ENCODE measurements at places on chromosomes 5 and 9.
A peak's percentile ranks its signal among the peaks of the same experiment; 100 is the strongest.

DNA sequence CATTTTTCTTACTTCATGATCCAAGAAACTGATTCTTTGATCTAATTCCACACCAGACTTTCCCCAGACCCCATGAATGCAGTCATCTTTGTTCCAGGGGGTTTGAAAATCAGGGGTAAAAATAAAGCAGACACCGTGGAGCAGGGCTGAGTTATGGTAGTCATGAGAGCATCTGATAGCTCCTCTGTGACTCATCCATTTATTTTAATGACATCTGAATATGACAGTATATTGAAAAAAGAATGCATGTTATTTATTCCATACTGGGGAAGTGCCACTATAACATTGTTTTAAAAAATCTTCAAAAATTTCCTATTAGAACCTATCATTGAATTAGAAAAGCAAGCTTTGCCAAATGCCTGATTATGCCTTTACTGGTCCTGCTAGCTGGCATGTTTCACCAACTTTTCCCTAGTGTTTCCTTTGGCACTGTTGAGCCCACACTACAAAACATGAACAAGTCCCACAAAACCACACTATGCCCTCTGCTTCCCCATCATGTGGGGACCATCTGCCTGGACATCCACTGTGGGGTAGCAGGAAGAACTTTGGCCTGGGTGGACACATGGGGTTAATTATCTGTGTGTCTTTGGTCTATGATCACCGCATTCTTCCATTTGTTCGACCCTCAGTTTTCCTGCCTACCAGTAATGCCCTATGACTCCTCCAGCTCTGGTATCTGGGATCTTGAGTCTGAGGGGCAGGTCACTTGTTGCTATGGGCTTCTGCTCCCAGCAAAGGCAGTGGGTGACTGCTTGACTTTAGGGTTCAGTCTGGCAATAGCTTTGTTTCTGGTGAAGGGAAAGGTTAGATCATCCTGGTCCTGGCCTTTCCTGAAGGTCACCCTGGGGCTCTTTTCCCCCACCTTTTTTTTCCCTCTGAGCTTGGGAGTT is 82.7 kb upstream of the PANK3 start:
- DNase-seq = no peak

DNA sequence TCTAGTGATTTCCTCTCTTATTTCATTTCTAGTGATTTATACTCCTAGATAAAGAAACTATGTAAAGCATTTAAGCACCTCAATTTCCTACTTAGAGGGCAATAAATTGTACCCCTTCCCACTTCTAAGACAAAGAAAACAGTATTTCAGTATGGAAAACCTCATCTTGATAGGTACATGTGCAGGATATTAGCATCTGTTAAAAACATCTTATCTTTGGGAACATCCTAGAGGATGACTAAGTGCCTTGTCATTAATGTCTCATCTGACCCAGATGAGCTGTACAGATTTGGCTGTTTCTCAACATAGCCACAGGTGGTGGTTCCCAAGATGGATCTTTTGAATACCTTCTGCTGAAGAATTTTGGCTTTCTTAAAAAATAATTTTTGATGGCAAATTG is 5.7 kb downstream of the MEGF10 start:
- no peak for DNase-seq

GRCh38 chr5:67166460-67167285 is 29.9 kb downstream of the CD180 start:
- DNase-seq = no peak

GRCh38 chr9:116189683-116190082 is 36.1 kb downstream of the PAPPA start:
- DNase-seq = peak; percentile 41

DNA sequence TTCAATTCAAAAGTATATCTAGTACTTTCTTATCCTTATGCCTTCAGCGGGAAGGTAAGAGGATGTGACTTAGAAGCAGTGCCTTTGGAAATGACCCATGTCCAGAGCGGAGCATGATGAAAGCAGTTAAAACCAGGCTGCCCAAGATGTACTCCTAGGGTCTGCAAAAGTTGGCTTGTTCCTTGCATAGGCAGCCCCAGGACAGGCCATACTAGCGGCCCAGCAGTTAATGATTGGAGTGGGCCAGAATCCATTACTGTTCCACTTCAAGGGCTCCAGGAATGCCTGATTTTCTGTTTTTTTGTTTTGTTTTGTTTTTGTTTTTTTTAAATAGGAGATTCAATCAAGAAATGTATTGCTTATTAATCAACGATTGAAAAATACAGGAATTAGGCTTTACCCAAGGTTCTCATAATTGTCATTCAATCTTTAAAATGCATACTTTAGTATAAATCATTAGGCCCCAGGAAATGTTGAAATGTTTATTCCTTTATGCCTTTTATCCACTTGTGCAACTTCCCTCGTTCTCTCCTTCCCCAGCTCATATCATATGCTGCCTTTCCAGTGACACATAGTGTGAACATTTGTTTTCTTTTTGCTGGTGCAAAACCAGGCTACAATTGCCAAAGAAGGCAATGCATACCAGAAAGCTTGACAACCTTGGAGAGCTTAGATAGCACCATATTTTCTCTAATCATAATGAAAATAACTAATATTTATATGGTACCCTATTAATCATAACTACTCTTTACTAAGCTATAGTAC is 190.8 kb downstream of the ARHGEF28 start:
- no peak for DNase-seq

DNA sequence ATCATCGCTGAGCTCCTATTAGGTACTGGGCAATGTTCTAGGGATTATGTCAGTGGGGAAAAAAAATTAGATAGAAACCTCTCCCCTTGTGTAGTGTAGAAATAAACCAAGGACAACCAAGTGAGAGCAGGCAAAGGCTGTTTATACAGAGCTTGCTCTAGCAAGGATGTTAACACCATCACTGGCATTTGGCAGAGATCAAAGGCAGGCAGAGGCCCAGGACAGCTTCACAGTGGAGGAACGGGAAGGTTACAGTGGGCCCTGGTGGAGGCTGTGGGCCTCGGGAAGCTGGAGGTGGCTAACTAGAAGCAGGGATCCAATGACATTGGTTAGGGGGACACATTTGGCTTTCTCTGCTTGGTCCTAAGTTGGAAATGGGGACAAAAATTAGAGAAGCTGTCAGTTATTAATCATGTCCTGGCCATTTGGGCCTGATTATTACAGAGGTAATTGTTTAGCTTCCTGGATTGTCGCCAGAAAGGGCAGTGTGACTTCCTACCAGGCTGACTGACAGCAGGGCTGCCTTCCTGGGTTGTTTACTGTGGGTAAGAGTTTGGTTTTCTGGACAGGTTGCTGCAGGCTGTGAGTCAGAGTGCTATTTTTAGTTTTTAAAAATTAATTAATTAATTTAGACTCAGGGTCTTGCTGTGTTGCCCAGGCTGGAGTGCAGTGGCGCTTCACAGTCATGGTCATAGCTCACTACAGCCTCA is 259.3 kb downstream of the ROR2 start:
- DNase-seq = no peak

- no peak for DNase-seq
Observed at GRCh38 chr5:111681414-111682120, 75.4 kb downstream of the NREP start.
